ENCODE measurements at places on chromosomes 4 and X. TPM values are rescaled to one million over a fixed set of nuclear protein-coding genes. Genes with fewer than 3 reads are reported as not detected.

The THAP6 gene
- 28.0 TPM for total RNA-seq

The CLDN34 gene
- total RNA-seq, result 0.36 TPM

DNA sequence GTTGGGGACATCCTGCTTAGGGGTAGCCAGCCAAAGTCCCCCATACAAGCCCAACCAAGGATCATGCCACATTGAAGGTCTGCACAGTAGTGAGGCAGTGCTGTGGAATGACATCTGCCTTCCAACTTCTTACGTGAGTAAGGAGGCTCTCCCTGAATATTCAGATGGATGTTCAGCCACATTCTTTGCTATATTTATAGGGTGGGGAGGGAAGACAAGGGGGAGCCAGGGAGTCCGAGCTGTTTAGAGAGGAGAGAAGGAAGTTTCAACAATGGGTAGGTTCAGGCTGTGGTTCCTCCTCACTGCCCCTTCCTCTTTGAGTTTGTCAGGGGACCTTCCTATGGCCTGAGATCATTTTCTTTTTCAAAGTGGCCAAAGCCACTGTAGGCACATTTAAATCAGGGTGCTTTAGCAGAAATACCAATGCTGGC, 29.8 kb downstream of the MSN start:
- DNase-seq, result no peak
- peak overlapping the region; percentile 43 for H3K27ac ChIP-seq
- no peaks in the 10 kb centered on the region for H3K36me3 ChIP-seq
- H3K4me3 ChIP-seq, result no peak overlapping the region

DNA sequence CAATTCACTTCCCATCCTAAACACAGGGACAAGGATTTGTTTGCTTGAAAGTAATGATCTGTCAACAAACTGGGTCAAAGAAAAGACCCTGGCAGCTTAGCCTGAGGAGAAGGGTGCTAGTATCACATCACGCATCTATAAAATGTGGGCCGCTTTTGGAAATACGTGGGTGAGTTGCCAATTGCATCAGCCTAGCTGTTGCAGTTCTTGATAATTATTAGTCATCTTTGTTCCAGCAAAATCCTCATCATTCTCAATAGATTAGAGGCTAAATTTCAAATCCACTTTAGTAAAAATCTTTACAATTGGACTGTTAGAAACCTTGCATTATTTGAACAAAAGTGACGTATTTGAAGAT, 33.6 kb upstream of the TAPT1 start:
- H3K36me3 ChIP-seq, result no peaks in the 10 kb centered on the region
- no peaks in the 10 kb centered on the region for H3K4me1 ChIP-seq
- no peak for DNase-seq

- H3K36me3 ChIP-seq, result no peaks in the 10 kb centered on the region
- no peak overlapping the region for H3K4me3 ChIP-seq
- DNase-seq, result no peak
- H3K4me1 ChIP-seq, result no peaks in the 10 kb centered on the region
- H3K27ac ChIP-seq, result no peak overlapping the region
- H3K27me3 ChIP-seq, result no peaks in the 10 kb centered on the region
These were observed 373.5 kb upstream of the TACR3 start for GRCh38 chr4:104093247-104093646.

GRCh38 chr4:20195071-20195885, 56.4 kb upstream of the SLIT2 start:
- no peak overlapping the region for H3K4me3 ChIP-seq
- H3K4me1 ChIP-seq, result no peaks in the 10 kb centered on the region
- DNase-seq, result no peak
- no peaks in the 10 kb centered on the region for H3K27me3 ChIP-seq
- no peak overlapping the region for H3K27ac ChIP-seq
- no peaks in the 10 kb centered on the region for H3K36me3 ChIP-seq

The ADH7 gene
- not detected for total RNA-seq

GRCh38 chr4:4386736-4387392, at the start of gene NSG1:
TSS of gene NSG1 (plus strand) at chr4:4387102. CDS start at chr4:4387630, 528 bp downstream.
- no peaks in the 10 kb centered on the region for H3K4me1 ChIP-seq
- H3K27ac ChIP-seq, result no peak within 1 kb of the TSS
- no peaks in the 10 kb centered on the region for H3K27me3 ChIP-seq
- no peaks in the 10 kb centered on the region for H3K36me3 ChIP-seq
- peak; percentile 78 for DNase-seq

The SPANXN3 gene
- total RNA-seq, result not detected

The PPARGC1A gene
- total RNA-seq, result 2.6 TPM

The MAGEA12 gene
- not detected for total RNA-seq

The BGN gene
- 1,297 TPM for total RNA-seq

GRCh38 chr4:174714393-174715211, 114.4 kb downstream of the GLRA3 start:
- no peaks in the 10 kb centered on the region for H3K36me3 ChIP-seq
- no peak overlapping the region for H3K27ac ChIP-seq
- DNase-seq, result no peak
- H3K4me1 ChIP-seq, result no peaks in the 10 kb centered on the region

- no peaks in the 10 kb centered on the region for H3K36me3 ChIP-seq
- H3K27ac ChIP-seq, result no peak overlapping the region
- DNase-seq, result no peak
- H3K4me3 ChIP-seq, result no peak overlapping the region
- H3K4me1 ChIP-seq, result no peaks in the 10 kb centered on the region
These were observed 182.3 kb downstream of the INPP4B start for GRCh38 chr4:142663828-142664227.

- no peaks in the 10 kb centered on the region for H3K4me1 ChIP-seq
- H3K27me3 ChIP-seq, result no peaks in the 10 kb centered on the region
- no peak for DNase-seq
- no peaks in the 10 kb centered on the region for H3K36me3 ChIP-seq
These were observed 57.5 kb upstream of the EGFL6 start for GRCh38 chrX:13511944-13512330.

The GAGE12F gene
- total RNA-seq, result not detected

DNA sequence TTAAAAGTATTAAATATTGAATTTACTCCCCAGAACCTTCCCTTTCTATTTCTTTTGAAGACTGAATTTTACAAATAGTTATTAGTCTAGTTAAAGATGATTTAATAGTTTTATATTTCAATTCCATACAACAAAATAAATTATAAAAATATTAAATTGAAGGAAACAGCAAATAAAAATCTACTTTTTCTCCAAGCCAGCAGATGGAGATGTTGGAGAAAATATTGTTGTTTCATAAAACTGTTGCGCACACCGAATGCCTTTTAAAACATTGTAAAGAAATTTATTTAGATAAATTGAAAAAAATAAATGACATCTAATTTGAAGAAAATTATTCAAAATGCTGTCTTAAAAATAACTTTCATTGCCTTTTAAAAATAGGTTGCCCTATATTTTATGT, 5.5 kb downstream of the GRIA2 start:
- H3K4me3 ChIP-seq, result no peak overlapping the region
- no peak for DNase-seq
- H3K27me3 ChIP-seq, result no peaks in the 10 kb centered on the region

- H3K27ac ChIP-seq, result no peak overlapping the region
- no peaks in the 10 kb centered on the region for H3K36me3 ChIP-seq
- no peaks in the 10 kb centered on the region for H3K4me1 ChIP-seq
- no peak for DNase-seq
These were observed 114.0 kb upstream of the VEGFC start for GRCh38 chr4:176906709-176907108.

- H3K27ac ChIP-seq, result no peak overlapping the region
- DNase-seq, result no peak
- no peaks in the 10 kb centered on the region for H3K27me3 ChIP-seq
- no peaks in the 10 kb centered on the region for H3K36me3 ChIP-seq
These were observed 1.8 kb downstream of the DCAF12L1 start for GRCh38 chrX:126550816-126551215.

DNA sequence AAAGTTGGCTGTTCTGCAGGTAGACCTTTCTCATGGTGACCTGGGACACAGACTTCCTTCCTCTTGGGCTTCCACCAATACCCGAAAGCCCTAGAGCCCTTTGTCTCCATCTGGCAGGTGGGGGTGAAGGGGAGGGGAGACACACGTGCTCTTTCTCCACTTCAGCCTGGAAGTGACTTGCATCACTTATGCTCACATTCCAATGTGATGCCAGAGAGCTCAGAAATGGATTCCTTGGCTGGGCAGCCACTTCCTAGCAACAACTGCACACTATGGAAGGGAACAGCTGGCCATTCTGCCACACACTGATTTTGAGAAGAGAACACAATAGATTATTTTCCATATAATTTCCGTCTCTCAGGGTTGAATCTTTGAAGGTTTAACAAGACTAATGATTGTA, 36.3 kb downstream of the C4orf51 start:
- no peak overlapping the region for H3K27ac ChIP-seq
- no peaks in the 10 kb centered on the region for H3K4me1 ChIP-seq
- DNase-seq, result no peak
- peaks cover 3% of the 10 kb centered on the region for H3K27me3 ChIP-seq
- H3K4me3 ChIP-seq, result no peak overlapping the region

The PHKA1 gene
- total RNA-seq, result 10.6 TPM

GRCh38 chr4:62528874-62529273, 1328.7 kb downstream of the ADGRL3 start:
- no peak overlapping the region for H3K27ac ChIP-seq
- no peaks in the 10 kb centered on the region for H3K36me3 ChIP-seq
- no peak for DNase-seq
- no peaks in the 10 kb centered on the region for H3K27me3 ChIP-seq

The FDCSP gene
- total RNA-seq, result not detected

DNA sequence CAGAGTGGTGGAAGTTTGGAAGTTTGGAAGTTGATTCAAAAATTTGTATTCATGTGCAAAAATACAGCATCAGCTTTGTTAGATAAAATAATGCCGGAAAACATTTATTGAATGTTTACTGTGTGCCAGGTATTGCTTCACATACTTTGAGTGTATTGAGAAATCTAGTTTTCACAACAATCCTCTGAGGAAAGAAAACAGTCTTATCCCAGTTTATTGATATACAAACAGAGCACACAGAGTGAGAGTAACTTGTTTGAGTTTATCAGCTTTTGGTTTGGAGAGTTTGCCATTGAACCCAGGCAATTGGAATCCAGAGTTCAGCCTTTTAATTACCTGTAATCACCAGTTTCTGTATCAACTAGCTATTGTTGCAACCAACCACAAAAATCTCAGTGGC, 127.2 kb upstream of the RPS6KA3 start:
- H3K36me3 ChIP-seq, result no peaks in the 10 kb centered on the region
- H3K27ac ChIP-seq, result no peak overlapping the region
- no peaks in the 10 kb centered on the region for H3K4me1 ChIP-seq
- no peaks in the 10 kb centered on the region for H3K27me3 ChIP-seq
- DNase-seq, result no peak
- H3K4me3 ChIP-seq, result no peak overlapping the region

- H3K27me3 ChIP-seq, result no peaks in the 10 kb centered on the region
- no peaks in the 10 kb centered on the region for H3K4me1 ChIP-seq
- no peak overlapping the region for H3K4me3 ChIP-seq
- no peak for DNase-seq
- H3K36me3 ChIP-seq, result no peaks in the 10 kb centered on the region
These were observed 371.2 kb downstream of the AFF2 start for GRCh38 chrX:148871422-148872160.

- no peaks in the 10 kb centered on the region for H3K27me3 ChIP-seq
- H3K36me3 ChIP-seq, result no peaks in the 10 kb centered on the region
- H3K4me3 ChIP-seq, result peak overlapping the region; percentile 22
- no peak overlapping the region for H3K27ac ChIP-seq
- DNase-seq, result no peak
These were observed 1.1 kb downstream of the GABRA2 start for GRCh38 chr4:46388857-46389256.

DNA sequence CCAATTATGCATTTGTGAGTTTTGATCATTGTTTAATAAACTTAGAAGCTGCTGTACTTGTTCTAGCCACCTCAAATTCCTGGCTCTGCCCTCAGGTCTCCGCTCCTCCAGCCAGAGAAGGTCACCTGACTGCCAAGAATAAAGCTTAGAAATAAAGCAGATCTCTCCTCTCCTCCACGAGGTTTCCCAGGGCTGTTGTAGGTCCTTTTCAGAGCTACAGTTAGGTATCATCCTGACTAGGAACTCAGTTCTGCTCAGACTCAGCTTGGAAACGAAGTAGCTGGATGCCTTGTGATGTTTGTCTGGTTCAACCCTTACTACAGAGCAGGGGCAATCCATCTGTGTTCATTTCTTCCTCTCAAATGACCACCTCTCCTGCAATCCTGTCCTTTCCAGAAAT, 79.1 kb upstream of the RAPGEF2 start:
- H3K4me1 ChIP-seq, result no peaks in the 10 kb centered on the region
- no peaks in the 10 kb centered on the region for H3K36me3 ChIP-seq
- H3K4me3 ChIP-seq, result no peak overlapping the region
- no peak overlapping the region for H3K27ac ChIP-seq
- no peak for DNase-seq

- no peak overlapping the region for H3K4me3 ChIP-seq
- H3K27me3 ChIP-seq, result no peaks in the 10 kb centered on the region
- no peak for DNase-seq
- no peaks in the 10 kb centered on the region for H3K4me1 ChIP-seq
- H3K27ac ChIP-seq, result no peak overlapping the region
- no peaks in the 10 kb centered on the region for H3K36me3 ChIP-seq
These were observed 15.6 kb upstream of the CLDN24 start for GRCh38 chr4:183337833-183338232.

The ADAM29 gene
- not detected for total RNA-seq

DNA sequence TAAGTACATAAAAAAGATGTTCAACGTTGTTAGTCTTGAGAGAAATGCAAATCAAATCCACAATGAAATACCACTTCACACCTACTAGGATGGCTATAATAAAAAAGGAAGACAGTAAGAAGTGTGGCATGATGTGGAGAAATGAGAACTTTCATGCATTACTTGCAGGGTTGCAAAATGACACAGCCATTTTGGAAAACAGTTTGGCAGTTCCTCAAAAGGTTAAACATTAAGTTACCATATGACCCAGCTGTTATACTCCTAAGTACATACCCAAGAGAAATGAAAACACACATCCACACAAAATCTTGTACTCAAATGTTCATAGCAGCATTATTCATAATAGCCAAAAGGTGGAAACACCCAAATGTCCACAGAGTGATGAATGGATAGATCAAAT, 25.8 kb upstream of the LIMCH1 start:
- H3K27ac ChIP-seq, result no peak overlapping the region
- H3K27me3 ChIP-seq, result no peaks in the 10 kb centered on the region
- peaks cover 3% of the 10 kb centered on the region for H3K36me3 ChIP-seq
- H3K4me1 ChIP-seq, result peaks cover 22% of the 10 kb centered on the region
- no peak for DNase-seq
- H3K4me3 ChIP-seq, result no peak overlapping the region

Data from aorta (tissue), 5 donors.